ENCODE measurements at places on chromosomes 12 and 14.

GRCh38 chr12:45400991-45401390, 185.1 kb downstream of the ANO6 start:
- DNase-seq = no peak

- DNase-seq = no peak
Measured at GRCh38 chr12:21144309-21144708, 13.3 kb downstream of the SLCO1B1 start.

DNA sequence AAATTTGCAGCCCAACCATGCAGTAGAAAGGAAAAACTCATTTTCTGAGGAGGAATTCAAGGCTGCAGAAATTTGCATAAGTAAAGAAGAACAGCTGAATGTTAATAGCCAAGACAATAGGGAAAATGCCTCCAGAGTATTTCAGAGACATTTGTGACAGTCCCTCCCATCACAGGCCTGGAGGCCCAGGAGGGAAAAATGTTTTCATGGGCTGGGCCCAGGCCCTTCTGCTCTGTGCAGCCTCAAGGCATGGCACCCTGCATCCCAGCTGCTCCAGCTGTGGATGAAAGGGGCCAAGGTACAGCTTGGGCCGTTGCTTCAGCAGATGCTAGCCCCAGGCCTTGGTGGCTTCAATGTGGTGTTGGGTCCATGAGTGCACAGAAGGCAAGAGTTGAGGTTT, 62.3 kb downstream of the ATXN7L3B start:
- DNase-seq = no peak

- no peak for DNase-seq
Measured at GRCh38 chr12:28506271-28506670, 316.0 kb downstream of the CCDC91 start.

DNA sequence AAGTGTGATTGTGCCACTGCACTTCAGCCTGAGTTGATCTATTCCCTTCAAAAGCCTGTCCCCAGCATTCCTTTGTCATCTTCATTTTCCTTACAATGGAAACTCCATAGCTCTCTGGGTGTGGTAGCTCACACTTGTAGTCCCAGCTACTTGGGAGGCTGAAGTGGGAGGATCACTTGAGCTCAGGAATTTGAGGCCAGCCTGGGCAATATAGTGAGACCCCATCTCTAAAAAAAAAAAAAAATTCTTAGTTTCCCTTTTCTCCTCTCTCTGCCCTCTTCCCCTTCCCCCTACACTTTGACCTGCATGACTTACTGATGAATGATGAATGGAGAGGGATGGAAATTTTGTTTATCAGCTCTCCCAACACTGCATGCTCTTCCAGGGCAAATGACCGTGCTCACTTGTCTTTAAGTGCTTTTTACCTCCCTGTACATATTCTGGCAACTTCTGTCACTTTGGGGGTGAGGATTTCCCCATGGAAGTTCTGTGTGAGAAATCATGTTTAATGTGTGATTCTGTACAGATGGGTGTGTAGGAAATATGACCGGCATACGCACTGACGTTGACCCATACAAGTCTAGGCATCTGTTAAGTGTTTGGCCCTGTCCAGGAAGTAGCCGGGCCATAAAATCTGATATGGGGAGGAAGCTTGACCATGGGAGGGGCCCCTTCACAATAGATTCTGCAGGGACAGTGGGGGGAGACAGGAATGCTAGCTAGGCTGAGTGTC, 65.4 kb downstream of the ZFP36L1 start:
- DNase-seq = no peak

DNA sequence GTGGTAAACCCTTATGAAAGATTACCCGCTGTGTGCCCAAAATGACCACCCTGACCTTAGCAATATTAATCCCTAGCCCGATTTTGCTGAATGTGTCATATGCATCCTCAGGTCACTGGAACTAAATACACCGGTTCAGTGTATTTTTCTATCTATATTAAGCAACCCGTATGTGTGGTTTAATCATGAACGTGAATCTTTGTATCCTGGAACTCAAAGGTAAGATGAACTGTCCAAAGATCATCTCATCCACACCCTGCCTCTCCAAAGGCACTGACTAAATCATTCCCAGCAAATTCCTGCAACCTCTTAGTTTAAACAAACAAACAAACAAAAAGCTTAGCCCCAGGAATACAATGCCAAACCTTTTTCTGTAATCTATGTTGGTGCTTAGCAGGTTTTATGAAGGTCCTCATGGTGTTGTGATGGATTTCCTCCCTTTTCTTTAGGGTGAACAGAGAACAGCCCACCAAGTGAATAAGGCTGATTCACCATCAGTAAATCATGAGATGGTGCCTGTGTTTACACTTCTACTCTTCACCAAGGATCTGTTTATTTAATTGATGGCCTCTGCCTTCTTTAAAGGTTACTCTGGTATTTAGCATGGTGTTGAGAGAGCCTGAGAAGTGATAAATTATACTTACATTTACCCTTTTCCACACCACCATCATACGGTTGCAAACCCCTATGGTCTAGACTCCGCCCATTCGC, 298.6 kb downstream of the DPF3 start:
- DNase-seq = no peak

GRCh38 chr12:31222620-31223222, 103.2 kb downstream of the SINHCAF start:
- DNase-seq = no peak

GRCh38 chr12:122350141-122350848, 72.2 kb downstream of the CLIP1 start:
- DNase-seq = no peak

- no peak for DNase-seq
Measured at GRCh38 chr14:67268426-67269150, 27.4 kb downstream of the PALS1 start.

GRCh38 chr12:60630796-60631195, 1035.0 kb downstream of the SLC16A7 start:
- DNase-seq = no peak

All from stimulated activated CD4-positive, alpha-beta T cell treated with anti-CD3 and anti-CD28 coated beads, Interleukin-2, amount 100 ng/mL, for 24 hours (primary cell).